ENCODE measurements at places on chromosomes 13 and 19.

GRCh38 chr19:49421039-49421877 is 2.0 kb downstream of the PTH2 start:
- peak; percentile 55 for DNase-seq

DNA sequence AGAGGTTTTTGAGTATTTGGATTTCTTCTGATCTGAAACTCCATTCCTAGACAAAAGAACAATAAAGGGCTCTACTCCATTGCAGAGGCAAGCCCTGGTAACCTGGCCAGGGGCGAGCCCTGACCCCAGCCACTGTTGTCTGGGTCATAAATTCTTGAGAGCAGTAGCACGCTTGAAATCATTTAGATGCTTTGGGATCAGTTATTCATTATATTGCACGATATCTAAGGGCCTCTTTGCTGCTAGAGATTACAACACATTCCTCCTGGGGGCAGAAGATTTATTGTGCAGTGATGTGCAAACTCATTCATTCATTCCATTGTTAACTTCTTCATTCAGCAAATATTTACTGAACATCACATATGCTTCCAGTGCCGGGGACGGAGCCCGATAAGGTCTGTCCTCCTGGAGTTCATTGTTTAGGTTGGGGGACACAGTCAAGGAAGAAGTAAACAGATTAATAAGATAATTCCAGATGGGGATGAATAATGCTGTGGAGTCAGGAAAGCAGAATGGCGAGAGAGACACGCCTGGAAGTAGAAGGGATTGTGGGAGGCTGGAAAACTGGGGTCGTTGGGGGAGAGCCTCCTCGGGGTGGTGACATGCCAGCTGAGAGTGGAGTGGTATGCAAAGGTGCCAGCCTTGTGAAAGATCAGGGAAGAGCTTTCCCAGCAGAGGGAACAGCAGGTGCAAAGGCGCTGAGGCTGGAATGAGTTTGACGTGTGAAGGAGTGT is 34.9 kb downstream of the SIPA1L3 start:
- DNase-seq, result no peak

- peak; percentile 15 for DNase-seq
Measured at GRCh38 chr13:104408733-104409132, 1342.5 kb upstream of the SLC10A2 start.

DNA sequence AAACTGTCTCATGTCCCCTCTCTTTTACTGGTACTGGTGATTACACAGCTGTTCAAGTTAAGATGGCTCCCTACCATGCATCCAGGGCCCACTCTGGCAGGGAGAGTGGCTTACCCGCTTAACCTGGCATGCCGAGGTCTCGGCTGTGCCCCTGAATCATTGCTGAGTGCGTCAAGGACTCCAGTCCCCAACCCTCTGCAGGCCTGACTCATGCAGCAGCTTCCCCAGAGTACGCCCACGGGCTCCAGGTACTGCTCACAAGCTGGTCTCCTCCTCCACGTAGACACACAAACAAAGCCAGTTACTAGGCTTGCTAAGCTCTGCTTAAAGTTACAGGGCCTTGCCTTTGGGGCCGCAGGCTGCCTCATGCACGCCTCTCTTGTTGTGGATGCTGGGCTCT is 447.4 kb downstream of the COG6 start:
- DNase-seq, result peak; percentile 89

DNA sequence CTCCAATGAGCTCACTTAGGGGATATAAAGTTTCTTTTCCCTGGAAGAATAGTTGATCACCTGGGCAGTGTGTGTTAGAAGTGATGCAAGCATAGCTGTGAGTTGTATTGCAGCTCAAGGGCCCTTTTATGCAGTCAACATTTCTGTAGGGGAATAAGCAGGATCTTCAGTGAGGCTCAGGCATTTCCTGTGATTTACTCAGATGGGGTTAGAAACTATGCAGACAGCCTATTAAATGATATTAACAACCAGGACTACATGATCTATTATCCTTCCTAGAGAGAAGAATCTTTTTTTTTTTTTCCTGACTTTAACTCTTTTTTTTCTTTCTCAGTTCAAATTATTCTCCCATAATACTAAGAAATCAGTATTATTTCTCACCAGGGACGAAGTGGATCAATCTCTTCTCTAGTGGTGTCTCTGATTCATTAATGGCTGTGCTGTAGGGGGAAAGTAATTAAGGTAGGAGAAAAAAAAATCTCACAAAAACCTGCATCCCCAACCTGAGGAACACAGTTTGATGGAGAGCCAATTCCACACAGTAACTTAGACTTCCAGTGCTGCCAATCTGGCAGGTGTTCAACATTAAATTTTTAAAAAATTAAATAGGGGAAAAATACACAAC is 126.4 kb upstream of the SLC10A2 start:
- DNase-seq, result peak; percentile 31
